ENCODE measurements at places on chromosomes 13 and 19.

DNA sequence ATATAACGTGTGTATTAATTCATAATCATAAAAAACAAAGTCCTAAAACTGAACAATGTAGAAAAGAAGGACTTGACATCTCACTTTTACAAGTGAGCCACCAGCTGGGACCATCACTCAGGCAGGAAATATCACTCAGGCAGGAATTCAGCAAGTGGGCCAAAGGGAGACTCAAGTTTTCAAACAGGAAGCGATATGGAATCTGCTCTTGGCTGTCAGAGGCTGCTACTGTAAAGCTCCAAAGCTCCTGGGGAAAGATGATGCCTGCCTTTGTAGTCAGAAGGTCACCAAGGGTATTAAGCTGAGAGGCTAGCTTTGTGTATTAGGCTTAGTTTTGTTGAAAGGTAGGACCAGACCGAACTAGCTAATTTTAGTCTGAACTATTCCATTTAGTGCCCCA lies 5.5 kb upstream of the AKAP11 start:
- peak; percentile 32 for DNase-seq

- no peak for DNase-seq
Measured at GRCh38 chr13:21883713-21884112, 212.8 kb downstream of the FGF9 start.

GRCh38 chr19:55068950-55069864 lies 6.3 kb upstream of the RDH13 start:
- no peak for DNase-seq

DNA sequence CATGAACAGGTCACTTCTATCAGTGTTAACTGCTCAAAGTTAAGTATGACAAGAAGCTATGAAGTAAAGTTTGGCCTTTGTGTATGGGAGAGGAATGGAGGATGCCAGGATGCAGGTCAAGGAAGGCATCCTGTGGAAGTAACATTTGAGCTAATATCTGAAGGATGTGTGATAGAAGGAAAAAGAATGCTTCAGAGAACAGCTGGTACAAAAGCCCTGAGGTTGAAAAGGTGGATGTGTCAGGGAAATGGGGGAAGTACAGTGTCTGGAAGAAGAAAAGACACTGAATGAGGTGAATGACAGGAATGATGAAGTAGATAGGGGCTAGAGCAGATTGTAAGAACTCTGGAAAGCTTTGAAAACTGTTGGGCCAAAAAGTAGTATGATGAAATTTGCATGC lies 67.1 kb downstream of the ZNF91 start:
- DNase-seq = no peak

DNA sequence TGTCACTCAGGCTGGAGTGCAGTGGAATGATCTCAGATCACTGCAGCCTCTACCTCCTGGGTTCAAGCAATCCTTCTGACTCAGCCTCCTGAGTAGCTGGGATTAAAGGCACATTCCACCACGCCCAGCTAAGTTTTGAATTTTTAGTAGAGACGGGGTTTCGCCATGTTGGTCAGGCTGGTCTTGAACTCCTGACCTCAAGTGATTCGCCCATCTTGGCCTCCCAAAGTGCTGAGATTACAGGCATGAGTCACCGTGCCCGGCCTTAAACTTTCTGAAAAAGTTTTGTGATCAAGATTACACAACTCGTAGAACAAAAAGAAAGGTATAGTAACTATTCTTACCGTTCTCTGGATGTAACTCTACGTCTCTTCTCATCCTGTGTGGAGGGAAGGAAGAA lies 21.2 kb downstream of the DNMT1 start:
- no peak for DNase-seq

DNA sequence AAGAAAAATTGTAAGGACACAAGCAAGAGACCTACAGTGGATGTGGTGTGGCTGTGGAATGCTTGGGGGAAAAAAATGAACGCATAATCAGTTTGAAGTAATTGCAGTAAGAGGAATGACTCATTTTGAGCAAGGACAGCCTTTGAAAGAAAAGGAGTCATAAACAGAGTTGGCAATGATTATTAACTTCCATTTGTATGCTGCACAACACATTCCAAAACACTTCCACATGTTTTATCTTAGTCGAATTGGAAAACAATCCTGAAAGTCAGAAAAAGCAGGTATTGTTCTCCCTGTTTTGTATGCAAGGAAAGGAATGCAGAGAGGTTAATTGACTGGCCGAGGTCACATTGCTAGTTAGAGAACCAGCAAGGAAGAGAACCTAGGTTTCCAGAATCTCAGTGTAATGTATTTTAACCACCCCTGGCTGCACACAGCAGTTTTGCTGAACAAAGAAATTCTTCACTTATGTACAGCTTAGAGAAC lies 630.0 kb upstream of the MIR17HG start:
- DNase-seq = no peak

DNA sequence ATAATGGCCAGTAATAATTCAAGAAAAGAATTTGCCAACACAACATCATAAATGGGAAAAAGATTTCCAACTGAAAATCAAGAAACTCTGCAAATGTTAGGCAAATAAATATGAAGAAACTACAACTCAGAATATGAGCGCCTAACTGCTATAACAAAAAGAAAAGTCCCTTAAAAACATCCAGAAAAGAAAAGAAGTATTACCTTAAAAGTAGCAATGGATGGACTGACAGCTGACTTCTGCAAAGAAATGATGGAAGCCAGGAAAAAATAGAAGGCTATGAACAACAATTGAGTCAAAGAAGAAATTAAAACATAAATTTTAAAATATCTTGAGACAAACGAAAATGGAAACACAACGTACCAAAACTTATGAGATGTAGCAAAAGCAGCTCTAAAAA lies 482.3 kb upstream of the ZNF507 start:
- DNase-seq = no peak

DNA sequence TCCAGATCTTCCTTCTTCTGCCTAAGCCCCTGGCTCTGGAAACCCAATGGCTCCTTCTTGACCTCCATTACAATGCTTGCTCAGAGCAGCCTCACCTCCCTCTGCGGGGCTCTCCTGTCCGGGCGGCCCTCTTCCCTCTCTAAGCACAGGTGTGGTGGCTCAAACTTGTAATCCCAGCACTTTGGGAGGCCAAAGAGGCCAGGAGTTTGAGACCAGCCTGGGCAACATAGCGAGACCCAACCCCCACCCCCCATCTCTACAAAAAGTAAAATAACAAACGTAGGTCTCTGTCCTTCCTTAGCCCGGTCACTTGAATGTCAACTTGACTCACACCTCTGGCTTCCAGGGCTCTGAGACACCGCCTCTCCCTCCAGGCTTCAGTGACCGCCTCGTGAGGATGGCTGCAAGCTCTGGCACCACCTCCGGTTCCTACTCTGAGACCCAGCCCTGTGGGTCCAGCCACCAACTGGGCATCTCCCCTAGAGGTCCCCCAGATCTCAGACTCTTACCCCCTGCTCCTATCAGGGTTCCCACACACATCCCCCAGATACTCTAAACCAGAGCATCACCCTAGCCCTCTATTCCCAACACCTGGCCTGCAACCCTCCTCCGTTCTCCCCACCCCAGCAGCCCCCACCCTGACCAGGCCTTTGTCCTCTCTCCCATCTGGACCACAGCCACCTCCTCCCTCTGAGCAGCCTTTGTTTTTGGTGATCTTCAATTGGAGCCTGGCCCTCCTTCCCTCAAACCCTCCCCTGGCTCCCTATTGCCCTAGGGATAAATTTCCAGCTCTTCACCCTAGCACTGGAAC lies 4.7 kb upstream of the TLE2 start:
- DNase-seq = no peak

- DNase-seq = no peak
Measured at GRCh38 chr13:110436276-110436675, 125.2 kb downstream of the RAB20 start.

DNA sequence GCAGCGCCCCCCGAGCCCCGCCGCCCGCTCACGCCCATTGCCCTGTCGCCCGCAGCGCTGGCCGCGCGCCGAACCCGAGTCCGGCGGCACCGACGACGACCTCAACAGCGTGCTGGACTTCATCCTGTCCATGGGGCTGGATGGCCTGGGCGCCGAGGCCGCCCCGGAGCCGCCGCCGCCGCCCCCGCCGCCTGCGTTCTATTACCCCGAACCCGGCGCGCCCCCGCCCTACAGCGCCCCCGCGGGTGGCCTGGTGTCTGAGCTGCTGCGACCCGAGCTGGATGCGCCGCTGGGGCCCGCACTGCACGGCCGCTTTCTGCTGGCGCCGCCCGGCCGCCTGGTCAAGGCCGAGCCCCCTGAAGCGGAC lies 518 bp downstream of the KLF2 start:
- peak; percentile 48 for DNase-seq

DNA sequence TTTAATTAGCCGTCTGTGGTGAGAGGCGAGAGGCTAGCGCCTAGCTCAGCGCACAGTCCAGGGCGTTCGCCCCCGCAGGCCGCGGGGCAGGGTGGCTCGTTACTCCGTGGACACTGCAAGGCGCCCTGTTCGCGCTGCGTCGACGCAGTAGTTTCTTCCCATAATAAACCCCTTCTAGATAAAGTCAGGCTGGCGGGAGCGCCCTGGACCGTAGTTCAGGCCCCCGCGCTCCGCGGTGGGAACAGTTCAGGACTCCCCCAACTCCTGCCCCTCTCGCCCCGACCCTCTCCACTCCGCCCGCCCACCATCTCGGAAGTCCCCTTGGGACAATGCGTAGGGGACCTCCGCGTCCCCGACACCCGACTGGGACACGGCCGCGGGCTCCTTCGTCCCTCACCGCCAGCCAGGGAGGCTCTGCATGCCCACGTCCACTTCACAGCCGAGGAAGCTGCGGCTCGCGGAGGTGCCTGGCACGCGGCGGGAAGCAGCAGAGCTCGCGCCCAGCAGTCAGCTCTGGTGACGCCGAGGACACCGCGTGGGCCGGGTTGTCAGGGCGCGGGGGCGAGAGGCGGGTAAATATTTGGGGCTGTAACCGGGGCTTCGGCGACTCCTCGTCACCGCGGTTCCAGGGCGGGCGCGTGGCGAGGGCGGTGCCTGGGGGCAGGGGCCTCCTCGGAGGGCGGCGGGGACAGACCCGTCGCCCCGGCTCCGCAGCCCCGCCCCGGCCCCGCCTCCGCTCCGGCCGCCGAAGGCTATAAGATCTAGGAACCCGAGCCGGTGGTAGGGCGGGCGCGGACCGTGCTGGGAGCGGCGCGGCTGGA lies at the start of gene RGCC:
Gene RGCC (plus strand): TSS at position 783 of the 821 bp plus-strand sequence. CDS start 158 bp downstream, outside the sequence.
- peak; percentile 89 for DNase-seq

GRCh38 chr13:106987427-106987785 lies 419.5 kb upstream of the ARGLU1 start:
- DNase-seq = no peak

DNA sequence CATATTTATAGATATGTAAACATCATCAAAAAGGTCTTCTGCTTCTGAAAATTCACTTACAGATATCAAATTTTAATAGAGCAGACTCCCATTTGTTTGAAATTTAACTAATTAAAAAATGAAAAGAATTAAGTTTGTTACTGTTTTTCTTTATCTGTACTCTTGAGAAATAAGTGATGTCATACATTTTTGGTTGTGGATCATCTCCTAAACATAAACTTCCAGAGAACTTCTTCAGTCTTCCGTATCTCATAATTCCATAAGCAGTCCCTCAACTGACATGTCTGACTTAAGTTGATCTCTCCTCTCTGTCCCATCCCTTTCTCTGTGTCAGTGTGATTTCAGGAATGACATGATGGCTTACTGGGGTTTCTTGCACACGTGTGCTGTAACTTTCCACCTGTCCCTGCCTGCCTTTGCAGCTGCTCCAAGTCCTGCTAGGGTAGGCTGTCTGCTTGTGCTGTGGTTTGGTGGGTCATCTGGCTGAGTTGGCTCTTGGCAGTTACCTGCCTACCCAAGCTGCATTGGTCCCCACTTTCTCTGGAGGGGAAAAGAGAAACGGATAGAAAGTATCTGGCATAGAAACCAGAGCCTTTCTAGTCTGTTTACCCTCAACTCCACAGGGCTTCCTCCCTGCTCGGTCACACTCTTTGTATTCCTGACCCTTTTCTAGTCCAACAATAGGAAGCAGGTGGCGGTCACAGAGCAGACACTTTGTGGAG lies 127.1 kb downstream of the GGACT start:
- no peak for DNase-seq

- DNase-seq = peak; percentile 34
Measured at GRCh38 chr19:48683349-48683748, 10.5 kb upstream of the NTN5 start.

DNA sequence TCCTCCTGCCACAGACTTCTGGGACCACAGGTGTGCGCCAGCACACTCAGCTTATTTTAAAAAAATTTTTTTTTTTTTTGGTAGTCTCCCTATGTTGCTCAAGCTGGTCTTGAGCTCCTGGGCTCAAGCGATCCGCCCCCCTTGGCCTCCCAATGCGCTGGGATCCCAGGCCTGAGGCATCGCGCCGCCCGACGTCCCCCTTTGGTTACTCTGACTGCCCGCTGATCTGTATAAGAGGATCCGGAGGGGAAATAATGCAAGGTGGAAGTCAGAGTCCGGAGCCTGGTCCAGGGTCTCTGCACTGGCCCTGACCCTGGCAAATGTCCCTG lies 486 bp upstream of the ZNF805 start:
- no peak for DNase-seq

- no peak for DNase-seq
Measured at GRCh38 chr19:41871573-41872383, 5.3 kb upstream of the CD79A start.

GRCh38 chr13:62920159-62920558 lies 1504.5 kb upstream of the PCDH20 start:
- DNase-seq = no peak

DNA sequence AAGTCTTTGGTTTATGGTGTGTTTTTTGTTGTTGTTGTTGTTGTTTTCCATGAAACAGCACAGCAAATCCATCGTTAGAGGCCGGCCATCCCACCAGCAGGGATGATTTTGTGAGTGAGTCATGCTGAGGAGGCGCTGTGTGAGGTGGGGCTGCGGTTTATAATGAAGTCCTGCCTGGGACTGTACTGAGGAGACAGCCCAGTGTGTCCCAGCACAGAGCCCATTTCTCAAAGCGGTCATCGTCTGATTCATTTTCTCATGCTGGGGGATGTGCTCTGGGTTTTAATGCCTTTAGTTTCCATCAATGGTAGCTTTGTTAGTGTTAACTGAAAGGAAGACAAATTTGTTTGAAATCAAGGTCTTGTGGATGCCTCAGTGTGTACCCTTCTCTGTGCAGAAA lies 129.3 kb upstream of the SERP2 start:
- DNase-seq = no peak

DNA sequence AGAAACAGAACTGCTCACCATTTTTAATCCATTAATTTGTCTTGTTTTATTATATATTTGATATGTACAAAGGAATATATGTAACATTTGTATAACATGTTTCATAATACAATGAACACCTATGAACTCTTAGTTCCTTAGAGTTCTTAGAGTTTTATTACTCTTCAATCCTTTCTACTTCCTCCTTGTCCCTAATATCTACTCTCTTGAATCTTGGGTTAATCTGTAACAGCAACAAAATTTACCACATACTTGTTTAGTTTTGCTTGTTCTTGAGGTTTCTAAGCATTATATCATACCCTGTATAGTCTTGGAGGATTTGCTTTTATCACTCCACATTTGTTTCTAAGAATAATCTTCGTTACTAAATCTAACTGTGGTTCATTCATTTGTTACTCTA lies 151.4 kb downstream of the PDS5B start:
- no peak for DNase-seq

GRCh38 chr19:3580156-3580934 lies 4.9 kb upstream of the GIPC3 start:
- peak; percentile 89 for DNase-seq

- peak; percentile 12 for DNase-seq
Measured at GRCh38 chr13:77810430-77810829, 108.2 kb downstream of the EDNRB start.

- DNase-seq = no peak
Measured at GRCh38 chr13:33259296-33259695, 26.3 kb downstream of the STARD13 start.

- DNase-seq = peak; percentile 75
Measured at GRCh38 chr19:58054901-58055874, 3.9 kb upstream of the ZNF135 start.
